ENCODE measurements at places on chromosomes 16 and 17.

DNA sequence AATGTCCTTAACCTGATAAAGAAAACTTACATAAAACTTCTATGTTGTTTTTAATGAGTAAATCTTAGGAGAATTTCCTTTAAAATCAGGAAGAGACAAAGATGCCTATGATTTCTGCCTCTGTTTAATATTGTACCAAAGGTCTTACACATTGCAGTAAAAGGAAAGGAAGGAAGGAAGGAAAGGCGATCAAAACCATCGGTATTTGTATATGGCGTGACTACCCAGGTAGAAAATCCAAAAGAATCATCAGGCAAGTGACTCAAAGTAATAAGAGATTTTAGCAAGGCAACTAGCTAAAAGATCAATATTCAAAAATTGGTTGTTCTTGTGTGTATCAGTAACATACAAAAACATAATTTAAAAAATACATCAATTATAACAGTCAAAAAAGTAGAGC is 3.5 kb downstream of the ICAM2 start:
- no peak overlapping the region for H3K4me3 ChIP-seq
- no peaks in the 10 kb centered on the region for H3K36me3 ChIP-seq
- no peak for DNase-seq
- no peaks in the 10 kb centered on the region for H3K27me3 ChIP-seq

DNA sequence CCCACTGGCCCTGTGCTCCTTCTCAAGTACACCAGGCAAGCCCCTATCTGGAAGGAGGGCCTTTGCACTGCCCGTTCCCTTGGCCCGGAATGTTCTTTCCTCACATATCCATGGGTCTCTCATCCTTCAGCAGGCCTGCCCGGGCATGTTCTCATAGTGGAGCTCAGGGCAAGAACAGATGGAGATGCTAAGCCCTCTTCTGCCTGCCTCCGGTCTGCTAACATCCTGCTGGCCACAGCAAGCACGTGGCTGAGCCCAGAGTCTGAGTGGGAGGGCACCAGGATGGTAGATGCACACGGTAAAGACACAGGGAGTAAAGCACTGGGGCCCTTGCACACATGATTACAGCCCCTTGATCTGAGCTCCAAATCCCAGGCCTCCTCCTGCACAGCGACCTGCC is 19.8 kb upstream of the ANKRD40CL start:
- no peak for DNase-seq
- no peak overlapping the region for H3K4me3 ChIP-seq
- no peak overlapping the region for H3K27ac ChIP-seq
- peaks cover 23% of the 10 kb centered on the region for H3K4me1 ChIP-seq

- H3K4me1 ChIP-seq = peaks cover 46% of the 10 kb centered on the region
- peaks cover 12% of the 10 kb centered on the region for H3K36me3 ChIP-seq
- DNase-seq = peak; percentile 54
- H3K27ac ChIP-seq = peak overlapping the region; percentile 96
These were observed 2.1 kb downstream of the SRSF2 start for GRCh38 chr17:76735006-76735405.

- H3K4me1 ChIP-seq = peaks cover 98% of the 10 kb centered on the region
- H3K27me3 ChIP-seq = peaks cover 22% of the 10 kb centered on the region
- H3K4me3 ChIP-seq = no peak overlapping the region
These were observed 798 bp downstream of the CLDN9 start for GRCh38 chr16:3013491-3013951.

DNA sequence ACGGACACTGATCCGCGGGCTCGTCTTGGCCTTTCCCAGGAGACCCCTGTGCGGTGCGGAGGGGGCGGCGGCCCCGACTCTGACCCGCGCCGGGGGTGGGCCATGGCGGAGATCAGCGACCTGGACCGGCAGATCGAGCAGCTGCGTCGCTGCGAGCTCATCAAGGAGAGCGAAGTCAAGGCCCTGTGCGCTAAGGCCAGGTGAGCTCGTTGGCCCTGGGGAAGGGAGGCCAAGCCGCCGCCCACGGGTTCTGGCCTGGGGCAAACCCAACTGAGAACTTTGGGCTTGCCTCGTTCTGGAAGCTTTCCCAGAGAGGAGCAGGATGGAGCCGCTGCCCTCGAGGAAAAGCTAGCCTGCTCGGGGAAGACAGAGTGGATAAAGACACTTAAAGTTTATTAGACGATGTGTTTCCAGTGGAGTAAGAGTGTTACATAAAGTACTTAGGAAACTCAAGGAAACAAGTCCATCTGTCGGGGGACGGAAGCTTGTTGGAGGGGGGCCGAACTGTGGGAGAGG is 540 bp downstream of the PPP4C start:
- peaks cover 66% of the 10 kb centered on the region for H3K4me1 ChIP-seq
- H3K27ac ChIP-seq = peak overlapping the region; percentile 82
- H3K27me3 ChIP-seq = no peaks in the 10 kb centered on the region
- peak overlapping the region; percentile 81 for H3K4me3 ChIP-seq

DNA sequence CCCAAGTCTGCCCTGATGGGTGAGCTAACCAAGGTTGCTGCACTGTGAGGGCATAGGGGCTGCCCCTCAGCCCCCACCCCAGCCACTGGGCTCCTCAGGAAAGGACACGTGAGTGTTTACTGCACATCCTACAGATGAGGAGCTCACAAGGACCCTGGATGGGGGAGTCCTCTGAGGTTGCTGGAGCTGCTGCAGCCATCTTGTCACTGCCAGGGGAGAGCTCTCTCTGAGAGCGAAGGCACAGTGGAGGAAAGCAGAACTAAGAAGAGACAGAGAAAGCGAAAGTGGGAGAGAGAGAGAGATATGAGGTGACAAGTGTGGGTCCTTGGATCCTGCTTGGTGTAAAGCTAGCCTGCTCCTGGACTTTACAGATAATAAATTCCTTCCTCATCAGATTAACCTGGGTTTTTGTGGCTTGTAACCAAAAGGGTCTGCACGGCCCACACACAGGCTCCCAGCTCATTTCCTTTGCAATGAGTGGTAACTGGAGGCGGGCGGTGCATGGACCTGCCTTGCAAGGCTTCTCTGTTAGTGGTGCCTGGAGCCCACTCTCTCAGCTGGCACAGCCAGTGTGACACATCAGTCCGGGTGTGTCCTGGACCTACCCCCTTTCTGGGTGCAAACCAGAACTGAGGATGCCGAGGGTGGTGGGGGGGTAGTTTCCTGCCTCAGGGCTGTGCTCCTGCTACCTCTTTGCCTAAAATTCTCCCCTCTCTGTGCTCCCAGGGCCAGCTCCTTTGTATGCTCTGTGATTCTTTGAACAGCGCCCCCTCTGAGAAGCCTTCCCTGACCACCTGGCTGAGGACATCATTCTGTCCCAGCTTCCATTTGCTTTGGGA is 14.2 kb downstream of the SNX20 start:
- no peaks in the 10 kb centered on the region for H3K36me3 ChIP-seq
- H3K27me3 ChIP-seq = no peaks in the 10 kb centered on the region
- no peak overlapping the region for H3K27ac ChIP-seq
- no peak overlapping the region for H3K4me3 ChIP-seq
- peaks cover 39% of the 10 kb centered on the region for H3K4me1 ChIP-seq
- DNase-seq = no peak

DNA sequence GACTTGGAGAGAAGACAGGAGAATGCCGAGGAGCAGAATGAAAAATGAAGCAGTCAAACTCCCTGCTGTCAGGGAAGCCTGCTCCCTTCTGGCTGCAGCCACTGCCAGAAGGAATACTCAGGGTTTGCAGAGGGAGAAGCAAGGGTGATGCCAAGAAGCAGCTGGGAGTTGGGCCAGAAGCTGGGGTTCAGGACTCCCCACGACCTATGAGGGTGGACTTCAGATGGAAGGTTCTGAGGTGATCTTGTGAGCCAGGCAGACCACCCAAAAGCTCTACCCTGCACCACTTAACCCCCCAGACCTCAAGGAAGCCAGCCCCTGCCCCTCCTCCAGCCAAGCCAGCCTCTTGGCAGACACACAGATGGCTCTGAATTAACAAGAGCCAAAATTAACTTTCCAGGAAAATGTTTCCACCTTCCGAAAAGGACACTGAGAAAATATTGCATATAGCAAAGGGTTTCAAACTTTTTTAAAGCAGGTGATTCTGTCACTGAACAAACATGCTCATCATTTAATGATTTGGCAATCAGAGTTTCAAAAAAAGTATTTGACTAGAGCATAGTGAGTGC is 126.0 kb upstream of the ERCC4 start:
- no peaks in the 10 kb centered on the region for H3K4me1 ChIP-seq
- DNase-seq = no peak
- no peaks in the 10 kb centered on the region for H3K36me3 ChIP-seq
- H3K27me3 ChIP-seq = peaks cover 16% of the 10 kb centered on the region
- H3K4me3 ChIP-seq = no peak overlapping the region

- no peak for DNase-seq
- H3K27me3 ChIP-seq = no peaks in the 10 kb centered on the region
- H3K4me1 ChIP-seq = peaks cover 47% of the 10 kb centered on the region
- peaks cover 27% of the 10 kb centered on the region for H3K36me3 ChIP-seq
- H3K27ac ChIP-seq = no peak overlapping the region
These were observed 156.4 kb downstream of the CMIP start for GRCh38 chr16:81601008-81601428.

DNA sequence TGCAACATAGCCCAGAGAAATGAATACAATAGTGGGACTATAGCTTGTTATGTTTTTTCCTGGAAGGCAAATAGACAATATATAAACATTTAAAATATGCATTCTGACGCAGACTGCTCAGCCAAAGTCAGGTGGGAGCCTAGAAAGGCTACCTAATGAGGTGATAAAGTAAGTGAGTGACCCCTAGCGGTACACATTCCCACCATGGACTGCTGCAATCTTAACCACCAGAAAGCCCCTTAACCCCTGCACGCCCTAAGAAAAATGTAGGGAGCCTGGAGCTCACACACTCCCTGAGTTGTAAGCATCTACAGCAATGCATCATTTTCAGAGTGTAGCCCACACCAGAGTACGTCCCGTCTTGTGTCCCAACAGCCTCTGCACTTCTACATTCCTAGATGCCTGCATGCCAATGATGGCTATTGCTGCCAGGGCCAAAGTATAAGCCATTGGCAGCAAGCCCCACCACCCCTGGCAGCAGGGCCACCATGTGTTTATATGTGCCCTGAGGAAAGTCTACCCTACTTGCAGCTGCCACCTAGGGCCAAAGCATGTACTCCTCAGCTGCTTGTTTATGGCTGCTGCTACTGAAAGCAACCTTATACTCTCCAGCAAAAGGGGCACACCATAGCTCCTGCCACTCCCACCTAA is 127.6 kb downstream of the KIF2B start:
- no peaks in the 10 kb centered on the region for H3K27me3 ChIP-seq
- no peak overlapping the region for H3K27ac ChIP-seq
- no peaks in the 10 kb centered on the region for H3K36me3 ChIP-seq

DNA sequence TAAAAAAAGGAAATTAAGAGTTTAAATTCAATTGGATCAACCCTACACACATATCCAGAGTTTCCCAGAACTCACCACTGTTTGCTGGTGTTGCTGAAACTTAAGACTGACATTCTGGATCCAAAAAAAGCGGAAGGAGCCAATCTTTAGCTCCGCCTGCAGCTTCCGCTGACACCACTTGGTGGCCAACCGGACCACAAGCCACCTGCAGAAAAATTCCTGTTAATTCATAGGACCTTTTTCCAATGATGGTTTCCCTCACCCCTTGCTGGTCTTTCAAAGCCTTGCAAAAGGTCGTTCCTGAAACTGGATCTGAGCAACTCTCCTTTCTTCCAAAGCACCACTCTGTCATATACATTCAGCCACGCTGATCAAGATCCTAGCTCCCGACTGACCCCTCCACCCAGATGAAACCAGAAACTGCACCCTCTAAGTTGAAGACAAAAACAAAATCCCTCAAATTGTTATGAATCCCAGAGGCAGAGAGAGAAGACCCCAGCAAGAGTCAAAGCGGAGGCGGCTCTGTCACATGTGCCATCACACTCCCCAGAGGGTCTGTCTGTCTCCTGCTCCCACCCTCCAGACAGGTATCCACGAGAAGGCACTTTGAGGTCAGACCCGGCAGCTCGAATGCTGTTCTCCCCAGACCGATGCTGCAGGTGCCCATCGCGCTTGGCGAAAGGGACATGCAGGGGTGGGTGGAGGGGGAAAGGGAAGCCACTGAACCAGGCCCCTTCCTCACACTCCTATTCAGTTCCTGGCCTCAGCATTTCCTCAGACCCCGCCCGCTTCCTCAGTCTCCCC is 773 bp downstream of the BLTP2 start:
- no peaks in the 10 kb centered on the region for H3K27me3 ChIP-seq
- H3K27ac ChIP-seq = peak overlapping the region; percentile 50
- peak overlapping the region; percentile 92 for H3K4me3 ChIP-seq
- peaks cover 54% of the 10 kb centered on the region for H3K4me1 ChIP-seq
- peaks cover 11% of the 10 kb centered on the region for H3K36me3 ChIP-seq

- H3K36me3 ChIP-seq = no peaks in the 10 kb centered on the region
- DNase-seq = peak; percentile 54
- no peak overlapping the region for H3K4me3 ChIP-seq
- no peaks in the 10 kb centered on the region for H3K4me1 ChIP-seq
These were observed 25.9 kb downstream of the BRIP1 start for GRCh38 chr17:61837175-61838051.

Measured in HepG2 (cell line).